Natural killer cell treated with Interleukin-12 subunit alpha and Interleukin-12 subunit beta and Interleukin-15 and Interleukin-18, amount 100 ng/mL, for 72 hours (primary cell): ENCODE measurements at places on chromosomes 1 and 21.
A peak's percentile ranks its signal among the peaks of the same experiment; 100 is the strongest.

- no peak for DNase-seq
Observed at GRCh38 chr1:20792196-20792595, 5.1 kb upstream of the HP1BP3 start.

GRCh38 chr1:30049748-30050296 lies 673.6 kb downstream of the MATN1 start:
- DNase-seq, result peak; percentile 16

DNA sequence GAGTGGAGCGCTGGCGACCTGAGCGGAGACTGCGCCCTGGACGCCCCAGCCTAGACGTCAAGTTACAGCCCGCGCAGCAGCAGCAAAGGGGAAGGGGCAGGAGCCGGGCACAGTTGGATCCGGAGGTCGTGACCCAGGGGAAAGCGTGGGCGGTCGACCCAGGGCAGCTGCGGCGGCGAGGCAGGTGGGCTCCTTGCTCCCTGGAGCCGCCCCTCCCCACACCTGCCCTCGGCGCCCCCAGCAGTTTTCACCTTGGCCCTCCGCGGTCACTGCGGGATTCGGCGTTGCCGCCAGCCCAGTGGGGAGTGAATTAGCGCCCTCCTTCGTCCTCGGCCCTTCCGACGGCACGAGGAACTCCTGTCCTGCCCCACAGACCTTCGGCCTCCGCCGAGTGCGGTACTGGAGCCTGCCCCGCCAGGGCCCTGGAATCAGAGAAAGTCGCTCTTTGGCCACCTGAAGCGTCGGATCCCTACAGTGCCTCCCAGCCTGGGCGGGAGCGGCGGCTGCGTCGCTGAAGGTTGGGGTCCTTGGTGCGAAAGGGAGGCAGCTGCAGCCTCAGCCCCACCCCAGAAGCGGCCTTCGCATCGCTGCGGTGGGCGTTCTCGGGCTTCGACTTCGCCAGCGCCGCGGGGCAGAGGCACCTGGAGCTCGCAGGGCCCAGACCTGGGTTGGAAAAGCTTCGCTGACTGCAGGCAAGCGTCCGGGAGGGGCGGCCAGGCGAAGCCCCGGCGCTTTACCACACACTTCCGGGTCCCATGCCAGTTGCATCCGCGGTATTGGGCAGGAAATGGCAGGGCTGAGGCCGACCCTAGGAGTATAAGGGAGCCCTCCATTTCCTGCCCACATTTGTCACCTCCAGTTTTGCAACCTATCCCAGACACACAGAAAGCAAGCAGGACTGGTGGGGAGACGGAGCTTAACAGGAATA lies 4.2 kb downstream of the TFAP2E start:
- DNase-seq, result peak; percentile 85

- DNase-seq, result no peak
Observed at GRCh38 chr1:196685506-196685905, 33.7 kb downstream of the CFH start.

DNA sequence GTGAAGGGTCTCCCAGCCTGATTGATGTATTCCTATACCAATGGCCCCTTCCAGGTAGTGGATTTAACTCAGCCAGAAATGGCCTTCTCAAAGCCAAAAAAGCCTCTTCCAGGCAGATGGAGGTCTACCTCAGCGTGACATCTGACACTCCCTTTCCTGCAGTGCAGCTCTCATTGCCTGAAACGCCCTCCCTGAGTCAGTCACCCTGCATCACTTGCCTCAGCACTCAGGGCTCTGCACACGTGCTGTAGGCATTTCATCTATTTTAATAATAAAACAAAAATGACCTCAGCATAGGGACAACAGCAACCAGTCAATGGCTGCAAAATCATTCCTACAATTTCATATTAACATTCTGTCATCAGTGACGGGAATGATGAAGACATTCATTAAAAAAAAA lies 64.4 kb upstream of the GJA5 start:
- no peak for DNase-seq

DNA sequence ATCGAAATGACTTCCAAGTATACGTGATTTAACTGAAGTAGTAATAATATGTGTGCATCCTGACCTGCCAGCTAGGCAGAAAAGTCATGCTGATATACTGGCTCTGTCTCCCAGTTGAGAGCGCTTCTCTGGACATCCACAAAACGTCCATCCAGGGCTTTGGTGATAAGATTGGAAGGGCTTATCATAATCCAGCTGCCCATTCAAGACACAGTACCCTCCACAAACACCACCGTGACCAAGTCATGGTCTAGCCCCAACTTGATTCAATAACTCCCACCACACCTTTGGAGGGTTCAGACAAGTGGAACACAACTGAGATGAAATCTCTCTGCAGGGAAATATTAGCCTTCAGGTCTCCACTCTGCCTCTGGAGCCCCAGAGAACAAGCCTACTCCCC lies 76.2 kb downstream of the CD46 start:
- no peak for DNase-seq

DNA sequence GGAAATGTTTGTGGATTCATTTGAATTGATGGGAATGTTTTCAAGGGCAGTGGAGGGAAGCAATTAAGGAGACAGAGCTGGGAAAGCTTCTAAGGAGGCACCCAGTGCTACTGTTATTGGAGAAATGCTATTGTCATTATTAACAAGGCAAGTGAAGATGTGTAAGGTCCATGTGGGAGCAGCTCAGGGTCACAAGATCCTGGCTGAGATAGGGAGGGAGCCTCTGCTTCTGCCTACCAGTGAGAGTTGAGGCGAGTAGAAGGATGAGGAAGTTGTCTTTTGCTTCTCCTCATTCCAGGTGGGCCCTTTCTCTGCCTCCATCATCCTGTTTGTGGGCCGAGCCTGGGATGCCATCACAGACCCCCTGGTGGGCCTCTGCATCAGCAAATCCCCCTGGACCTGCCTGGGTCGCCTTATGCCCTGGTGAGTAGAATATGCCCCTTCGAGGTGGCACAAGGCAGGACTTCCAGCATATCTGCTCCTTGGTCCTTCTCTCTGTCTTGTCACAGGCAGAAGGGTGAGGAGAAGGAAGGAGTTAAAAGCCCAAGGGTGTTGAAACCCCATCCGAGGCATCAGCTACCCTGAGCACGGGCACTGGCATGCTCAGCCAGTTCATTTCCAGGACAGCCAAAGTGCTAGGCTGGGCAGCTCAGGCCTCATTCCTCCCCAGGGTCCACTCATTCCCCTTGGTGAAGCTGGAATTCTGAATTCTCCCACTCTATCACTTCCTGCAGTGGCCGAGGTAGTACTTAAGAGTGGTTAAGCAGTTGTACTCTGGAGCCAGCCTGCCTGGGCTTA lies 3.7 kb downstream of the MFSD2A start:
- DNase-seq, result no peak

GRCh38 chr1:226482196-226482595 lies 66.4 kb upstream of the STUM start:
- no peak for DNase-seq

- DNase-seq, result no peak
Observed at GRCh38 chr21:35116777-35117176, 67.7 kb upstream of the RUNX1 start.

DNA sequence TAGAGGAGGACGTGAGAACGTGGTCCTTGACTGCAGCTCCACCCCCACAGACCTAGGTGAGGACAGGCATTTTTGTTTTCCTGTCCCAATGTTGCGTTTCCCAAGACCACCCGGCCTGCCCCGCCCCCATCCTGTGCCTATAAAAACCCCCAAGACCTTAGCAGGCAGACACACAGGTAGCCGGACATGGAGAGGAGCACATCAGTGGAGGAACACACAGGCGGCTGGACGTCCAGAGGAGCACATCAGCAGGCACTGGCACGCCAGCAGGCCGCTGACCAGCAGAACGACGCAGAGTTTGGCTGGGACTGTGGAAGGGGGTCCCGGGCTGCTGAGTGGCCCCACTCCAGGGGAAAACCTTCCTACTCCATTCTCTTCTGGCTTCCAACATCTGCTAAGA lies 12.7 kb upstream of the HMGCL start:
- no peak for DNase-seq

DNA sequence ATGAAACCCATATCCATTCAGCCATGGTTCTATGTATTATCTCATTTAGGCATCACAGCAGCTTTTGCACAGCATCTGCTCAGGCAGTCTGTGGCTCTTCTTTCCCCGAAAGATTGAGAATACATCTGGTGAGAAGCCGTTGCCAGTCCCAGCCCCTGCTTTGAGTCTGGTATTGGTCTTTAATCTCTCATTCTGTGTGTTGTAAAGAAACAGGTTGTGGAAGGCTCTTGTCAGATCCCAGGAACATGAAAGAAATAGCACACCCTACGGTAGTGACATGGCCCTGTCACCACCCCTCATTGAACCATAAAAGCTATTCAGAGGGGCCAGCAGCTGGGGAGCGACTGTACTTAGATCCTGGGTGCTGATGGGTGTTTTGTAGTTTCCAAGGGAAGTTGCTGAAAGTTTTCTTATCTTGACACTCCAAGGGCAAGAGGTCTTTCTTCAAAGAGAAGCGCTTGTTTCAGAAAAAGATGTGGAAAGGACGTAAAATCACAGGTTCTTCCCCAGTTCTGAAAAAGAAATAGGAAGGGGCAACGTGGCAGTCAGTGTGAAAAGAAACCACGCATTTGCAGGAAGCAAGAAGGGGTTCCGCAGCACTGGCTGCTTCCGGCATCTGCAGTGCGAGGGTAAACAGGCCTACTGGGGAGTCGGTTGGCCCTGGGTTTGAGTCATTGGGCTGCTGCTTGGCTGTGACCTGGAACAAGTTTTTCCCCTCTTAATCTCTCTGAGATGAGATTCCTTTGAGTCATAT lies 145.0 kb downstream of the DHRS3 start:
- peak; percentile 92 for DNase-seq

- no peak for DNase-seq
Observed at GRCh38 chr1:84422909-84423308, 24.6 kb downstream of the DNASE2B start.

- DNase-seq, result peak; percentile 88
Observed at GRCh38 chr21:34807881-34808568, 139.2 kb downstream of the CLIC6 start.

- DNase-seq, result no peak
Observed at GRCh38 chr1:87928623-87929022, 599.9 kb downstream of the LMO4 start.

DNA sequence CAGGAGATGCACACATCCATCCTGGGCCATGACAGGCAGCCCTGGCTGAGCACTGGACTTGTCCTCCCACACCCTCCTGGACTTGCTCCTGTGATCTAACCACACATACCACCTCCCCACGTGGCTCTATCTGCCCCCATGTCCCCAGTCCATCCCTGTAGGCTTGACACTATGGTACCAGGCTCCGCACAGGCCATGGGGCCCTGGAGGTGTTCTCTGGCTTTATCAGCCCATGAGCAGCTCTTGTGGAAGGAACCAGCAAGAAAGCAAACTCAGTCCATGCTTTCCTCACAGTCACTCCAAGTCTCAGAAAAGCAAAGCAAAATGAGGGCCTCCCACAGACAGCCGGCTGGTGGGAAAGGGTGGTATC lies 61.6 kb downstream of the CD46 start:
- DNase-seq, result no peak

- no peak for DNase-seq
Observed at GRCh38 chr1:108893141-108893530, 16.4 kb downstream of the GPSM2 start.

DNA sequence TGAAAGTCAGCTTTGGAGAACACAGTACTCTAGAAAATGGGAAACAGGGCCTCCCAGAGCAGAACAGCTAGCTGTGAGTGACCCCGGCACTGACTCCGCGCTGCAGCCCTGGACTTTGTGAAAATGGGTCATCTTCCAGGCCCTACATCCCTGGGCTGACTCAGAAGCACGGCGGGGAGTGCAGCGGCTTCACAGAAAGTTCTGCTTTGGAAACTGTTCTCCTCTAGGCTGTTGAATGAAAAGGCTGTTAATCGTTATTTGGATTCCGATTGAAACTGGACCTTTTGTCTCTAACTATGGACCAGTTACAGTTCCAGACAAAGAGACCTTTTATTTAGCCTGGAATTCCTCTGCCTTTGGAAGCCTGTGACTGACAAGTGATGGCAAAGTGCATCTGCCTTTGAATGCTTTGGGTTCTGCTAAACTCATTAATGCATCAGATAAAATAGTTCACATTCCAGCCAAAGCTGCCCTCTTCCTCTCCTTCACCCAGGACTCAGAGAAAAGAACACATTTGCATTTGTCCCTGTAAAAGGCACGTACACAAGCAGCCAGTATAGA lies 144.9 kb upstream of the HOOK1 start:
- DNase-seq, result no peak

DNA sequence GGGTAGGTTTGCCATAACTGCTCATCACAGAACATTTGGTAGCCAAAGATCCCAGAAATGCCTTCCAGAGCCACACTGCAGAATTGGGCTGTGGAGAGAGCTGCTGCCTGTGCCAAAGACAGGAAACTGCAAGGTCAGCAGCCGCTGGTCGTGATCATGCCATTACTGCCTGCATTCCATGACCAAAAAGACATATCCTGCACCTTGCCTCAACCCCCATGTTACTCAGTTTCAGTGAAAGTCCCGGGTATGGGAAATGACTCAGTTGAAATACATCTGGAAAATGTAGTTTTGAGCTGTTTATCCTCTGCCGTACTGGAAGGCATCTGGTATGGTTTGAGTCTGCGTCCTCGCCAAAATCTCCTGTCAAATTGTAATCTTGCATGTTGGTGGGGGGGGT lies 161.7 kb downstream of the FCRL5 start:
- no peak for DNase-seq

- DNase-seq, result no peak
Observed at GRCh38 chr1:162444903-162445302, 33.0 kb upstream of the SH2D1B start.

GRCh38 chr1:239311331-239311730 lies 75.0 kb upstream of the CHRM3 start:
- DNase-seq, result no peak
